ENCODE measurements at places on chromosomes 2 and 18.

- DNase-seq: no peak
These were observed 84.5 kb downstream of the INHBB start for GRCh38 chr2:120430501-120430830.

DNA sequence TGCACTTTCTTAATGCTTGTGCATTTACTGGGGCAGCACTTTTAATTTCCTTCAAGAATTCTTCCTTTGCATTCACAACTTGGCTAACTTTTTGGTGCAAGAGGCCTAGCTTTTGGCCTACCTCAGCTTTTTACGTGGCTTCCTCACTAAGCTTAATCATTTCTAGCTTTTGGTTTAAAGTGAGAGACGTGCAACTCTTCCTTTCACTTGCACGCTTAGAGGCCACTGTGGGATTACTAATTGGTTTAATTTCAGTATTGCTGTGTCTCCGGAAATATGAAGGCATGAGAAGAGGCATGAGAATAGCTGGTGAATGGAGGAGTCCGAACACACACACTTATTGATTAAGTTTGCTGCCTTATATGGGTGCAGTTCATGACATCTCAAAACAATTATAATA lies 354.1 kb downstream of the DLGAP1 start:
- no peak for DNase-seq

GRCh38 chr2:36967236-36967876 lies 1.0 kb upstream of the STRN start:
- no peak for DNase-seq

DNA sequence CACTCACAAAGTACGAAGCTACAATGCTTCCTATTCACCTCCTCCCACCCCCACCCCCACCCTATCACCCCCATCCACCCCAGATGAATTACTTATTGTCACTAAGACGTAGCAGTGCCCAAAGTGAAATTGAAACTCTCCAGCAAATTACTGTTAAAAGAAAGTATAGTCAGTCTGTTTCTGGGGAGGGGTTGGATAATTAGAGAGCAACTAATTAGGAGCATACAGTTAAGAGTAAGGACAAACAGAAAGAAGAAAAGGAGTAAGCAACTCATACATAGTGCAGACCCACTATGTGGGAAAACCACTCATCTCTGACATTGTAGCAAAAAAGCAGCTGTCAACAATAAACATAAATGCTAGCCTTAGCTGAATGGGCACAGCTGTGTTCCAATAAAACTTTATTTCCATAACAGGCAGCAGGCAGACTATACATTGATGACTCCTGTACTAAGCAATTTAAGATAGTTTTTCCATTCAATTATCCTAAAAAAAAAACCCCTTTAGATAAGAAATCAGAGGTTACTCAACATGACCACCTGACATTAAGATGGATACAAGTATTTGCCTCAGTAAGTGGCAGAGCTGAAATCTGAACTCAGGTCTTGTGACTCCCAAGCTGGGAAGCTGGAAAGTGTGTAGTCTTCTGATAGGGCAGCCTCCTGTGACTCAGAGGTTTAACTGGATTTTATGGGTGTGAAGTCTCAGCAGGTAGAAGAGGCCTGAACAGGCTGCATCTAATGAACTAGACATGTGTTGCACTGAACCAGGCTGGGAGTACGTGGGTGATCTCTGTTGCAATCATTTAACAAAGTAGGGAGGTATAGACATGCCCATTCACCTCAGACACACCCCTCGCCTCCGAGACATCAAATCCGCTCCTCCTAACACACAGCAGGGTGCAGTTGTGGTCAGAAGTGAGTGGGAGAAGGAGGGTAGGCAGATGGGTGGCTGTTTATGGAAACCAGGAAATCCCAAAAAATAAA lies 171.8 kb upstream of the KLF7 start:
- DNase-seq: no peak

DNA sequence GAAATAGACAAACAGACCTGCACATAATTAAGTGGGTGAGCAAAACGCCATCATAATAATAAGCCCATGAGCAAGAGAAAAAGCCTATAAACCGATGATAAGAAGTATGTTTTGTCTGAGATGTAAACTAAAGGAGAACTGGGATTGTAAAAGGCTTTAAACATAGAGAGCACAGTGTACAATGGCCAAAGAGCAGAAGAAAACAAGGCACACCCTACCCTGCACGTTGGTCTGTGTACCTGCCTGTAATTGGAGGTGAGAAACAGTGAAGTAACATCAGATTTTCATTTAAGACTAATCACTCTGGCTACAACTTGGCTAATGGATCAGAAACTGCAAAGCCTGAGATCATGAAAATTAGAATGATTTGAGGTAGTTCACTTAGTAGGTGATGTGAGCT lies 1094.7 kb upstream of the GYPC start:
- DNase-seq: no peak

DNA sequence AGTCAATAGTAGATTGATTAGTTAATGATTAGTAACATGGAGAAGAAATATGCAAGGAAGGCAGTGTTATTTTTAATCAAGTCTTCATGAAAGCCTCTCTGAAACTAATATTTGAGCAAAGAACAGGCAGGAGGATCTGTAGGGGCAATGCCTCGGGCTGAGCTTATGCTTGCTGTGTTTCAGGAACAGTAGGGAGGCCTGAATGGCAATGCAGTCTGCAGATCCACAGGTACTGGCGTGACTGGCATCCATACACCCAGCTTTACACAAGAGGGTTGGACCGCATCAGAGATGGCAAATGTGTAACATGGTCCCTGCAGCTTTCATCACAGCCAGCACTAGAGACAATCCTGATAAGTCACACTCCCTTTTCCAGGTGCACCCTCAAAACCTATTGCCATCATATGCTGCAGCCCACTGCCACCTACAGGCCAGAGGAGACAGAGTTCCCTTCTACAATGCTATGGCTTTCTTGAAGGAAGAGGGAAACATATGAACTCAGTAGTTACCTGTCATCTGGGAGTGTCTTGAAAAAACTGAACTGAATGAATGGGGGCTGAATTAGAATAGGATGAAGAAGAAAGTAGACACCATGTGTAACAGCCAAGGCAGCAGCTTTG lies 582.4 kb upstream of the RAB6C start:
- DNase-seq: peak; percentile 39

- no peak for DNase-seq
These were observed 140.1 kb upstream of the SIX3 start for GRCh38 chr2:44801289-44801840.

DNA sequence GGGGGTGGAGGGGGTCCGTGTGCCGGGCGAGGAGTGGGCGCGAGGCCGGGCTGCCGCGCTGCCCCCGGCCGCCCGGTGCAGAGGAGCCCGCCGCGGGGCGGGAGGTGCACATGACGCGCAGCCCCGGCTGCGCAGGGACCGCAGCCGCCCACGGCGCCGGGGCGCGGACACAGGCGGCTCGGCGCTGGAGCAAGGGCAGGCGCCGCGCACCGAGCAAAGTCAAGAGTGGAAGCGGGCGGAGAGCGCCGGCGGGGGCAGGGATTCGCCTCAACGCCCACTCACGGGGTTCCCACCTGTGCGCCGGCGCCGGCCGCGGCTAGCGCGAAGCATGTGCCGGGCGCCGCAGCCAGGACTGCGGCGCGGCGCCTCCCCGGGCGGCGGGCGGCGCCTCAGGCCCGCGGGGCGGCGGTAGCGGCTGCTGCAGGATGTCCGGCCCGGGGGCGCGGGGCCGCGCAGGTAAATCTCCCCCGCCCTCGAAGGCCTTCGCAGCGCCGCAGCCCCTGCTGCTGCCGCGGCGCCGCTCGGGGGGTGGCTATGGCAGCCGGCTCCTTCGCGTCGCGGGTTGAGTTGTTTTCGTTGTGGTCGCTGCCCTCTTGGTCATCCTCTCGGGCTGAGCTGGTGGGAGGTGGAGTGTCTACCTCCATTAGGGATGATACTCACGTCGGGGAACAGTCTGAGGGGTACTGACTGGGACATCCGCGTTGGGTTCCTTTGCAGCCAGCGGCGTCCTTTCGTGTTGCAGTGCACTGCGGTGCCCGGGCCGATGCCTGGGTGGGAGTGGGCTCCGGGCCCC lies 216.3 kb upstream of the DTNA start:
- DNase-seq: peak; percentile 39

All from DMS79 treated with DMSO at 0.1 percent for 48 hours (cell line).